ENCODE measurements at places on chromosomes 16 and 17.
A peak's percentile ranks its signal among the peaks of the same experiment; 100 is the strongest.

DNA sequence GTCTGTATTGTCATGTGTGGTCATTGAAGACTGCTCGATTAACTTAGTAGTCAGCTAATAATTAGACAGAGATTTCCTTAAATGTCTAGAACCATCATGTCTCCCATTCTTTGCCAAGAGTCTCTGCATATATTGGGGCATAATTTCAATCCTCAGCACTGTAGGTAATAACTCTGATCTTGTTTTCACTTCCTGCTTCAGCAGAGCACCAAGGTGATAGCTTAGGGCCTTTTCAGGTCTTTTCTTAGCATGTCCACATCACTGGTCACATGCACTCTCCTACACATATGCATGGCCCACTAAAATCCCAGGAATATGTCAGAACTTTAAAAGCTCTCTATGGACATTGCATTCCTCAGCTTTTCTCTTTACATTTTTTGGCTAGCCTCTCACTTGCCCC, 110.3 kb upstream of the NACA2 start:
- no peak for DNase-seq

- no peak for DNase-seq
These were observed 61.3 kb upstream of the C16orf82 start for GRCh38 chr16:27005386-27005785.

DNA sequence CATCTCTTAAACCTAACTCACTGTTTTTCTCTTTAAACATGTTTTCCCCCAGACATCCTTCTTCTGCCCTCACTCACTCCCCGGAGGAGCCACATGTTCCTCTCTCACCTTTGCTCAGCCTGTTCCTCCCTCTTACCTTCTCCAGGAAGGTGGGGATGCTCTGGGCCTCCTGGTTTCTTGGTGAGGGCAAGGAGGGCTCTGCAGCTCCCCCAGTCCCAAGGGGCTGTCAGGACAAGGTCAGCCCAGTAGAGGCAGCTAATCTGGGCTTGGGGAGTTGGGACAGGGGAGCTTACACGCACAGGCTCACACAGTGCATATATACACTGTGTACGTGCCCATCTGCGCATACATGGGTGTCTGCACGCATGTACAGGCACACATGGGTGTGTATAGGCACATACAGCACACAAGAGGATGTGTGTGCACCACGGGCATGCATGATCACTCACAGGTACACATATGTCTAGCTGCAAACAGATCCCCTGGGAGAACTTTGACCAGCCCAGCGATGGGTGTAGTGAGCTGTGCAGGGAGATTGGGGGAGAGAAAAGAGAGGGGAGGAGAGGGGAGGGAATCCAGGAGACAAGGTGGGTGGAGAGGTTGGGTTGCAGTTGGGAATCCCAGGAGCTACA, 28.6 kb upstream of the SPNS3 start:
- DNase-seq: no peak

DNA sequence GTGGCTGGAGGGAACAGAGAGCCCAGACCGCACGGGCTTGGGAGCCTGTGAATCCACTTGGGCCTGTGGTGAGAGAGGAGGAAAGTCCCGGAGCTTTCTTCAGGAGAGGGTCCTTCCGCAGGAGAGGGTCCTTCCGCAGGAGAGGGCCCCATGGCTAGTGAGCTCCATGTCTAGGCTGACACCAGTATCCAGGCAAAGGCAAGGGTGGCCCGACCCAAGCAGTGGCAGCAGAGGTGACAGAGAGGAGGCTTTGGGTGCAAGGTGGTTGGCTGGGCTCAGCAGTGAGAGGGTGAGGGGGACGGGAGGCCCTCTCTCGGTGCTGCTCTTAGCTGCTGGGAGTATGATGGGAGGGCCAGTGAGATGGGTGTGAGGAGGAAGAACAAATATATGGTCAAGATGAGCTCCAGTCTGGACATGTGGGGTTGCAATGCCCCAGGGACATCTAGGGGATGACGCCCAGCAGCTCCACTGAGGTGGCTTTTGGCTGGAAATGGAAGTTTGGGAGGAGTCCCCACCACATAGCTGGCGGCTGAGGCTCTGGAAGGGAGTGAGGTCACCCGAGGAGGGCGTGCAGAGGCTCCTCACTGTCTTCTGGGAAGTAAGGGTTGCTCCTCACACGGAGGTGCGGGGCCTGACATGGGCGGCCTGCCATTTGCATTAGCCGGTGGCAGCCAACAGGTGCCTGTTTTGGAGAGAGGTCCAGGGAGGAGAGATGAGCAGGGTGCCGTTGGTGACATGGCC, 2.3 kb upstream of the HSD3B7 start:
- no peak for DNase-seq

DNA sequence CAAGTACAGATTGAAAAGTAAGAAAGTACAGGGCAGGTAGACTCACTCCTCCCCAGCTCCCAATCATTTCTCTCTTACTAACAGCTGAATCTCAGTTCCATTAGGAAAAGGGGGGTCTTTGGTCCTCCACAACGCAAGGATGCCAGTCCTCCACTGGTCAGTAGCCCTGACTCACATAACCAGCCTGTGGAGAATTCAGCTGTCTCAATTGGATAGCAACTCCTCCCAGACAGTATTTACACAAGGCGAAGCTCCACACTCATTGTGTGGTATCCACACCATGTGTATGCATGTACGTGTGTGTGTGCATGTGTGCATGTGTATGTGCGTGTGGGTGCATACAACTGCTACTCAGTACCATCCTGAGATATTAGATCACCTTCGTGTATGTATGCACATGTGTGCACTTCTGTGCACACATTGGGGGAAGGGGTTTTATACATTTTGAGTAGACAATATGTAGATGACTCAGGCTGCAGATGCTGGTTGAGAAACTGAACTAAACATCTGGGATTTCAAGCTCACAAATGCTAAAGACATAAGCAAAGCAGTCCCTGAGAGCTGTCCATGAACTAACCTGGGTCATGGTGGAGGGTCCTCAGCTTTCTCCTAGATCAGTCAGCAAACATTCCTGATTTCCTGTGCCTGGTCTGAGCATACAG, 240.1 kb downstream of the SLC39A11 start:
- no peak for DNase-seq

- no peak for DNase-seq
These were observed 163.9 kb downstream of the SPECC1 start for GRCh38 chr17:20173091-20173490.

- no peak for DNase-seq
These were observed 26.0 kb downstream of the TBX4 start for GRCh38 chr17:61478026-61478789.

DNA sequence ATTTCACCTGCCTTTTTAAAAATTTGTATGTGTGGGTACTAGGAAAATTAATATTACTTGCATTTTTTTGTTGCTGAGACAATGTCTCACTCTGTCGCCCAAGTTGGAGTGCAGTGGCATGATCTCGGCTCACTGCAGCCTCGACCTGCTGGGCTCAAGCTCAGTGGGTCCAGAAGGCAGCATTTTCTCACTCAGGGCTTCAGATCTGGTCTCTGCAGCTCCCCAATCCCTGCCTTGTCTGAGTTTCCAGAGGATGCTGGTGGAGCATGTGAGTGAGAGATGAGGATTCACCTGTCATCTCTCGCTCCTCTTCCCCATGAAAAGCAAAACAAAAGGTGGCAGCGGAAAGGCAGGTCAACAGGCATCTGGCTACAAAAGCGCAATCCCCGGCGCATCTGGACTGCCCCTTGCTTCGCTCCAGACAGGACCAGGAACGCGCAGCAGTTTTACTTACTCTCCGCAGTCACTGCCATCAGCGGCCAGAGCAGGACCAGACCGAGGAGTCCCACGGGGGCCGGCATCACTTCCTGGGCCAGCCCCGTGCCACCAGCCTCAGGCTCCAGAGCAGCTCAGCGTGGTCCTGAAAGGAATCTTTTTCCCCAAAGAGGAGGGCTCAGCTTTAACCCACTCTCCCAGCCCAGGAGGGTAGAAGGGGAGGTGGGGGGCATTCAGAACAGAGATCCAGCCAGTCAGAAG, 59.9 kb downstream of the LITAF start:
- DNase-seq: no peak

- DNase-seq: no peak
These were observed 30.4 kb downstream of the BPTF start for GRCh38 chr17:67855504-67856324.

GRCh38 chr16:62029947-62030346, 6.3 kb downstream of the CDH8 start:
- DNase-seq: no peak

- peak; percentile 65 for DNase-seq
These were observed 14.9 kb upstream of the NFATC3 start for GRCh38 chr16:68070249-68070730.

GRCh38 chr17:72063756-72064450, 56.9 kb upstream of the SOX9 start:
- no peak for DNase-seq

DNA sequence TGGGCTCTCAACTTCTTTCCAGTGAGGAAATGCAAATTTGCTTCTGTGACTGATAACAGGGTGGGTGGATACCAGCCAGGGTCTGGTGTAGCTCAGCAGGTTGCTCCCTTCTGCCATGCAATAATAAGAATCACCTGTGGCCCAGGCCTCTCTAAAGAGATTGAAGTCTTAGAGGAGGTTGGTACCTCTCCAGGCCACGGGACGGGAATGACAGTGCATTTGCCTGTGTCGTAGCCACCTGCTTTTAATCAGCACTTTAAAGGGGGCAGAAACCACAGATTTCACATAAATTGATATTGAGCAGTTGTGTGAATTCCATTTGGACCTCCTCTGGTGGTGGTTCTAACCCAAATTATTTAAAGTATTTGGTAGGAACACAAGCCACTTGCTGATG, 246.9 kb downstream of the PRKCA start:
- no peak for DNase-seq

- peak; percentile 29 for DNase-seq
These were observed 684 bp downstream of the ZFP90 start for GRCh38 chr16:68539711-68540239.

- DNase-seq: no peak
These were observed 140.1 kb downstream of the ITFG1 start for GRCh38 chr16:47320546-47321310.

- no peak for DNase-seq
These were observed 2.9 kb downstream of the CFAP97D1 start for GRCh38 chr17:43782913-43783680.

DNA sequence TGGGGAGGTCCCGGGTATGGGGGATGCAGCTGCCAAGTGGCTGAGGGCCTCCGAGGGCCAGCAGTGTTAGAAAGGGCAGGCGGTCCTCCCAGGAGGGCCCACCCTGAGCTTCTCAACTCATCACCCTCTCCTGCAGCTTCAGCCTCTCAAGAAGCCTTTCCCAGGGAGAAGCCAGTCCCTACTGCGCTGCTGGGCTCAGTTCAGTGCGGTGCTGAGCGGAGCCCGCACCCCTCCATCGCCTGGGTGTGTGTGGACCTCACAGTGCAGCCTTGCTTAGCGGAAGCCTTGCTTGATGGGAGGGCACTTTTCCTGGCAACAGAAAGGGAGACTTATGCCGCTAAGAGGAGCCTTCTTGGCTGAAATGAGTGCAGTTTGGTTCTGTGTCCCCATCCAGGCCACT, 3.5 kb upstream of the APRT start:
- no peak for DNase-seq

DNA sequence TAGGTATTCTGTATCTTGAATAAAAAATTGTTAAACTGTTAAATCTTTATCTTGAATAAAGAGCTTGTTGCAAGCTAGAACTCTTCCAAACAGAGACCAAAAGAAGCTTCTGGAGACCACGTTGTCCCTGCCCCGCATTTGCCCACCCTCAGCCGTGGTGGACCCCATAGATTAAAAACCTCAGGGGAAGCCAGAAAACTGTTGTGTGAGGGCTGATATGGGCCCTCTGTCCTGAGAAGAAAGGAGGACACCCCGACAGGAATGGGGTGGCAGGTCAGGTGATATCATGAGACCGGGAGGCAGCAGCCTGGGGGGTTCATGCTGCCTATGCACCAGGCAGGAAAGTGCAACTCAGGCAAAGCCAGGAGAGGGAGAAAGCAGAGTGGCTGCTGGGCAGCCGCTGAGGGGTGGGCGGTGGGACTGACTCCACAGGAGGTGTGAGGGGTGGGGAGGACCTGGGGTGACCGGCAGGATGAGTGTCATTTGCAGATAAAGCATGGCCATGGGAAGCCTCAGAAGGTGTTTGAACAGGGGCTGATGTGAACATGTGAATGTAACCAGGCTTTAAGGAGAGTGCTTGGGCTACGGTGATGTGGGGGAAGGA, 147.8 kb downstream of the IRF8 start:
- no peak for DNase-seq

DNA sequence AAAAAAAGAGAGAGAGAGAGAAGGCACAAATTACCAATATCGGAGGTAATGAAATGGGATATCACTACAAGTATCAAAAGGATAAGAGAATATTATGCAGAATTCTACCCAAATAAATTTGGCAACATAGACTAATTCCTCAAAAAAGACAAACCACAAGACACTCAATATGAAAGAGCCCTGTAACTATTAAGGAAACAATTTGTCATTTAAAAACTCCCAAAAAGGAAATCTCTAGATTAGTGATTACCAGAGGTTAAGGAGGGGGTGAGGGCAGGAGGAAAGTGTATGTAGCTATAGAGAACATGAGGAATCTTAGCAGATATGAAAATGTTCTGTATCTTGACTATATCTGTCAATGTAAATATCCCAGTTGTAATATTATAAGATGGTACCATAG, 54.0 kb downstream of the CFDP1 start:
- DNase-seq: no peak

- no peak for DNase-seq
These were observed 409 bp downstream of the ACSF2 start for GRCh38 chr17:50426472-50426782.

Measured in GM10248 (cell line).